ENCODE measurements at places on chromosomes 16 and 17.

GRCh38 chr16:4934591-4934990, 2.4 kb downstream of the PPL start:
- DNase-seq: no peak

GRCh38 chr16:1316033-1316405, 6.6 kb downstream of the UBE2I start:
- no peak for DNase-seq

- DNase-seq: no peak
These were observed 1.5 kb upstream of the MFSD6L start for GRCh38 chr17:8800656-8801055.

GRCh38 chr16:4673387-4674046, 19.8 kb upstream of the NUDT16L1 start:
- DNase-seq: no peak

- no peak for DNase-seq
These were observed 2.1 kb upstream of the HES7 start for GRCh38 chr17:8125947-8126490.

GRCh38 chr17:27554152-27554551, 76.8 kb upstream of the LGALS9 start:
- no peak for DNase-seq

- no peak for DNase-seq
These were observed 39.1 kb downstream of the DHX38 start for GRCh38 chr16:72132726-72133125.

- no peak for DNase-seq
These were observed 8.7 kb upstream of the SLC25A39 start for GRCh38 chr17:44333371-44333770.

GRCh38 chr17:32757963-32758362, 119.0 kb downstream of the MYO1D start:
- no peak for DNase-seq

DNA sequence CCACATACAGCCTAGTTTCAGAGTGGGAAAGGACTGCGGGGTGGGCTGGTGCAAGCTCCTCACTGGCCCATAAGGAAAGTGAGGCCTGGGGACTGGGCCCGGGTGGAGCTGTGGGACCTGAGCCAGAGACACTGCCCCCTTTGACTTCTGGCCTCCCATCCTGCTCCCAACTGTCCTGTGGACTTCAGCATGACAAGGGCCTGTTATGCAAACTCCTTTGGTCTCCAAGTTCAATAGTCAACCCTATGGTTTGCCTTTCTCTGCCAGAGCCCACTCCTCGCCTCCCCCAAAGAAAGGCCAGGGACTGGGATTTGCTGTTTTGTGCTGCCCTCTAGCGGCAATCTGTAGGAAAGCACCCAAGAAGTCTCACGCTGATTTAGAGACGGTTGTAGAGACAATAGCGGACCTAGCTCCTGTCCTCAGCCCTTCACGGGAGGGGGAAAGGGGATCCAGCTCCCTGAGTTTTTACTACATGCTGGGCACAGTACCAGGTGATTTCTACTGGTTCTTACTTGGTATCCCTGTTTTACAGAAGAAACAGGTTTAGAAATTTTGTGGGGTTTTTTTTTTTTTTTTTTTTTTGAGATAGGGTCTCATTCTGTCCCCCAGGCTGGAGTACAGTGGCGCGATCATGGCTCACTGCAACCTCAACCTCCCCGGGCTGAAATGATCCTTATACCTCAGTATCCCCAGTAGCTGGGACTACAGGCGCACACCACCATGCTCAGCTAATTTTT, 1.2 kb upstream of the TLCD3B start:
- DNase-seq: peak; percentile 42

- DNase-seq: no peak
These were observed 331 bp upstream of the CCDC92B start for GRCh38 chr17:2749784-2750181.

DNA sequence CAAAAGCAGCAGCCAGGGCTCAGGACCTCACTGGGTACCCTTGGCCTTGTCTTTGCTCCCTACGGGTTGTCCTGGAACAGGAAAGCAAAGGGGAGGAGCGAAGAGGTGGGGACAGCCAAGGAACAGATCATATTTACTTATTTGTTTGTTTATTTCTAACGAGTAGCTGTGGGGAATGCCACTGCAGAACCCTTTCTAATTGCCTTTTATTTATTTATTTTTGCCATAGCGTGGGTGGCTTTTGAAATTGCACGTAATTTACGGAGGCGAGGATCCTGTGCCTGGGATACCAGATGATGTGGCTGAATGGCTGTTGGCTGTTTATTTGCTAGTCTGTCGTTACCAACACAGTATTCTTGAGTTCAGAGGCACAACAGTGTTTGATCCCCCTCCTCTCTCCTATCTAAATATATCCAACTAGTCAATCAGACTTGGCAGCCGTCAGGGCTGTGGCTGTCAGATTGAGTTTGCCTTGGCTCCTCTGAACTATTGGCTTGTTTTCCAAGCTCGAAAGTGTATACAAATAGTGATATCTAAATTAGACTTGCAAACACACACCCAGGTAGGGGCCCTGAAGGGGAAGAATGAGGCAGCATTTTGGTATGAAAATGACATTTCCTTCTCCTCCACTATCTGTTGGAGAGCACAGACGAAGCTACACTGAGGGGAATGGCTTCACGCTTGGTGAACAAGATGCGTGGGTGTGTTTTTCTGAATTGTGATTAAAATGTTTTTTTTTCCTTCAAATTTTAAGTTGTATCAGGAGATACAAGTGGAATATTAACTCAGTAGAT, 110.4 kb downstream of the MSI2 start:
- DNase-seq: no peak

DNA sequence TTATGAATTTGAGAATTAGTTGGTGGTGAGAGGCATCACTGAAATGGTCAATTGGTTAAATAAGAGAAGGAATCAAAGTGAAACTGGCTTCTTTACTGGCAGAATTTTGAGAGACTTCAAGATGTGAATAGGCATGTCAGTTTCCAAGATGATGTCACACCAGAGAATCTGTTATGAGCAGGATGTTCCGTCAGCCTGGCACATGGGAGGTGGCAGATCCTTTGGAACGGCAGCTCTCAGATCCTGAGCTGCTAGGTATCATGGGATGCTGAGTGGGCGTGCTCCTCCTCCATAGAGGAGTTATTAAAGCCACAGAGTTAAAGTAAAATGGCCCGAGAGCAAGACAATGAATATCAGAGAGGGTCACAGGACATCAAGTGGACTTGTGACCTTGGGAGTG, 444.3 kb upstream of the HSBP1 start:
- no peak for DNase-seq

- DNase-seq: no peak
These were observed 37.2 kb upstream of the TBX2 start for GRCh38 chr17:61362396-61362795.

DNA sequence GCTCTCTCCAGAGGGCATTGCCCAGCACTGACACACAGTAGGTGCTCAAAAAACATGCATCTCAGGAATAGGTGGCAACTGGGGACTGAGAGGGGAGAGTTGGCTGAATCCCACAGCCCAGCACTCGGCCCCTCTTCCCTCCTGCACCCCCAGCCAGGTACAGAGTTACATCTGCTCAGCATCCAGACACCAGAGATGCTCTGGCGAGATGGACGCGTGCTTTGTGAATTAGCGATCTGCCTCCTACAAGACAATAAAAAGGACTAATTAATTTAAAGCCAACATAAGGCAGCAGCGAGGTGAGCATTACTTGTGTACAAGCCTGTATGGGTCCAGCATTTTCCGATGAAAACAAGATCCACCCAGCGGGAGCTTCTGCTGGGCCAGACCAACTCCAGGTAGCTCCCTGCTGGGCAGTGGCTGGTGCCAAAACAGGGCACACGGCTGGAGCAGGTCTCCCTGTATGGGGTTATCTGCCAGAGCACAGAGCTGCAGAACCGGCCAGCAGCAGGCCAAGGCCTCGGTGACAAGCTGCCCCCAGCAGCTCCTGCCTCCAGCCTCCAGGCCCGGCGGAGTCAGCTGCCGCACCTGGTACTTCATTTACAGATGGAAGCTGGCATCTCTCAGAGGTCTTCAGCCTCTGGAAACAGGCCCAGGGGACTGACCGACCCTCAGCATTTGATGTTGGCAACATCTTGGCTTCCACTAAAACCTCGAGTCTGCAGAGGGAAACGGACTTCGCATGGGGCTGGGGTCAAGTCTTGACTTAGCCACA, 219.7 kb upstream of the SDK2 start:
- no peak for DNase-seq

DNA sequence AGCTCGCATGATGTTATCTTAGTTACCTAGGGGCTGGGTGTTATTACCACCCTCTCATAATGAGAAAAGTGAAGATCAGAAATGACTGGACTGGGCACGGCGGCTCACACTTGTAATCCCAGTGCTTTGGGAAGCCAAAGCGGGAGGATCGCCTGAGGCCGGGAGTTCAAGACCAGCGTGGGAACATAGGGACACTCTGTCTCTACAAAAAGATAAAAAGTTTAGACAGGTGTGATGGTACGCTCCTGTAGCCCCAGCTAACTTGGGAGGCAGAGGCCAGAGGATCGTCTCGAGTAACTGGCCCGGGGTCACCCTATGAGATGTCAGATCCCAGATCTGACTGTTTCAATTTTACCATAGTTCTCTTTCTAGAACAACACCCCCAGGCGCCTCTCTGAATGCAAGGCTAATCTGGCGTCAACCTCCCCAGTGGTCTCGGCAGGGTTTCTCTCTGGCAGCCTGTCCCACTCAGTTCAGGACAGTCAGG, 1.9 kb upstream of the CCDC102A start:
- DNase-seq: no peak
